H9 (cell line): ENCODE measurements at places on chromosomes 4 and X. TPM values are rescaled to one million over a fixed set of nuclear protein-coding genes. Genes with fewer than 3 reads are reported as not detected.

GRCh38 chr4:111954550-111954949 lies 190.7 kb upstream of the FAM241A start:
- H3K27me3 ChIP-seq: no peaks in the 10 kb centered on the region
- DNase-seq: no peak
- H3K4me3 ChIP-seq: no peak overlapping the region
- H3K27ac ChIP-seq: no peak overlapping the region
- H3K4me1 ChIP-seq: no peaks in the 10 kb centered on the region
- H3K36me3 ChIP-seq: peaks cover 7% of the 10 kb centered on the region; the same call in 1 of the 3 replicates

GRCh38 chr4:45442466-45442865 lies 681.4 kb downstream of the GABRG1 start:
- no peaks in the 10 kb centered on the region for H3K27me3 ChIP-seq
- H3K4me3 ChIP-seq: no peak overlapping the region
- H3K27ac ChIP-seq: no peak overlapping the region
- H3K4me1 ChIP-seq: no peaks in the 10 kb centered on the region; the same call in 1 of the 2 replicates
- no peak for DNase-seq

- no peak overlapping the region for H3K4me3 ChIP-seq
- H3K36me3 ChIP-seq: peaks cover 6% of the 10 kb centered on the region; the same call in 2 of the 3 replicates
- H3K27me3 ChIP-seq: no peaks in the 10 kb centered on the region
- DNase-seq: no peak
Observed at GRCh38 chrX:20181598-20182329, 40.1 kb upstream of the EIF1AX start.

- H3K4me1 ChIP-seq: peaks cover 2% of the 10 kb centered on the region; the same call in 1 of the 2 replicates
- H3K4me3 ChIP-seq: no peak overlapping the region
- no peaks in the 10 kb centered on the region for H3K36me3 ChIP-seq
- no peak overlapping the region for H3K27ac ChIP-seq
Observed at GRCh38 chr4:15651676-15652075, 3.5 kb downstream of the FBXL5 start.

DNA sequence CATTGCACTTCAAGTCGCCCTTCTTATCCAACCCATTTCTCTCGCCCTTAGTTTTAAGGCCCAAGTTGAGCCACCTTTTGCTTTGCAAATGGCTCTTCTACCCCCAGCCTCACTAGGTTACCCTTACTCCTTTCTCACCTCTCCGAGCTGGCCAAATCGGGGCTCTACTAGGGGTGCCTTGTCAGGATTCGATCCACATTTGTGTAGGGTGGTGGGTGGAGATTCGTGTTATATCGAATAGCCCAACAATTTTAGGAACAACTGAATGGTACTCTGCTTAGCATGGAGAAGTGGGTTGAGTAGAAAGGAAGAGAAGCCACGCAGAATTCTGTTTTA lies 3.5 kb downstream of the SLIT2 start:
- DNase-seq: no peak
- no peak overlapping the region for H3K27ac ChIP-seq
- H3K36me3 ChIP-seq: no peaks in the 10 kb centered on the region; the same call in 1 of the 3 replicates
- peak overlapping the region; percentile 73 for H3K4me3 ChIP-seq
- H3K27me3 ChIP-seq: peaks cover 44% of the 10 kb centered on the region

DNA sequence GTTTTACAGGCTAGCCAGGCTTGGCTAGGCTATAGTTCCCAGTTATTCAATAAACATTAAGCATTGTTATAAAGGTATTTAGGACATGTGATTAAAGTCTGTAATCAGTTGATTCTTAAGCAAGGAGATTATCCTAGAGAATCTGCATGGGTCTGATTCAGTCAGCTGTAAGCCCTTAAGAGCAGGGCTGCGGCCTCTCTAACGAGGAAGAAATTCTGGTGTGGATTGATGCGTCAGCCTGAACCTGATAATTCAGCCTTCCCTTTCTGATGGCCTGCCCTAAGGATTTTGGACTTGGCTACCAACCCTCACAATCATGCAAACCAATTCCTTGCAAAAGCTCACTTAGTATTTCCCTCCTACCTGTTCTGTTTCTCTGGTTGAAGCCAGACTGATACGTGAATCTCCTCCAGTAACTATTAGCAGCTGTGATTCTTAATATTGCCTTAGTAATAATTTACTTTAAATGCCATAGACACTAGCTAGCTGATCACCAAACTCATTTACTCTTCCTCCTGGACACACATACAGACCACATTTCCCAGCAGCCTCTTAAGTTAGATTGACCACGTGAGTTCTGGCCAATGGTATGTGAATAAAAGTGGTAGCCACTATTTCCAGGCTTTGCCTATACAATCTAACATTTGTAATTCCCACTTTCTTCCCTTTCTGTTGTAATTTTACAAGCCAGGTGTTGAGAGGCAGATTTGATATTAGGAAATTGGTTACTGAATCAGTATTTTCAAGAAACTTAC lies 678.0 kb upstream of the INTU start:
- H3K36me3 ChIP-seq: peaks cover 3% of the 10 kb centered on the region; the same call in 1 of the 3 replicates
- no peak overlapping the region for H3K4me3 ChIP-seq
- H3K27me3 ChIP-seq: no peaks in the 10 kb centered on the region

GRCh38 chrX:126701380-126701779 lies 118.1 kb upstream of the PRR32 start:
- no peak overlapping the region for H3K4me3 ChIP-seq
- DNase-seq: no peak
- H3K4me1 ChIP-seq: no peaks in the 10 kb centered on the region
- no peaks in the 10 kb centered on the region for H3K36me3 ChIP-seq

- H3K4me1 ChIP-seq: no peaks in the 10 kb centered on the region
- H3K27me3 ChIP-seq: no peaks in the 10 kb centered on the region
- H3K36me3 ChIP-seq: peaks cover 59% of the 10 kb centered on the region
- DNase-seq: no peak
- no peak overlapping the region for H3K4me3 ChIP-seq
- no peak overlapping the region for H3K27ac ChIP-seq
Observed at GRCh38 chr4:88033309-88033708, 25.9 kb downstream of the PKD2 start.

DNA sequence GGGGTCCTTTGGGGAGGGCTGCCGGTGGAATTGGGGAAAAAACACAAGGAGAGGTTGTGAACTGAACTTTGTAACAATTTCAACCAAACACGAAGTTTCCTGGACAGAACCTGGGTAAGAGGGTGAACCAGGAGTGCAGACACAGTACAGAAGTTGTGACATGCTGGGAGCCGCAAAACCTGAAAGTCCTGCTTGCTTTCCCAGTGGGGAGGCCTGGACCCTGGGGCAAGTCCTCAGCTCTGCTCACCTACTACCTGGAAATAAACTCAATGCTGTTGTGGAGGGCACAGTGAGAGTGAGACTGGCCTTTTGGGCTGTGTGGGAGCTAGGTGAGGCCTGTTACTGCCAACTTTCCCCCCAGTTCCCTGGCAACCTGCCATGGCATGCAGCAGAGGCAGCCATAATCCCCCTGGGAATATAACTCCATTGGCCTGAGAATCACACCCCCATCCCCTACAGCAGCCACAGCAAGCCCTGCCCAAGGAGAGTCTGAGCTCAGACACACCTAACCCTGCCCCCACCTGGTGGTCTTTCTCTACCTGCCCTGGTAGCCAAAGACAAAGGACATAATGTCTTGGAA lies 162.8 kb downstream of the THOC2 start:
- no peak overlapping the region for H3K4me3 ChIP-seq
- H3K36me3 ChIP-seq: peaks cover 11% of the 10 kb centered on the region; the same call in 1 of the 2 replicates
- DNase-seq: no peak
- H3K4me1 ChIP-seq: no peaks in the 10 kb centered on the region

GRCh38 chrX:82230013-82230412 lies 1028.1 kb downstream of the SH3BGRL start:
- no peak overlapping the region for H3K27ac ChIP-seq
- peaks cover 3% of the 10 kb centered on the region for H3K36me3 ChIP-seq
- H3K27me3 ChIP-seq: no peaks in the 10 kb centered on the region
- no peaks in the 10 kb centered on the region for H3K4me1 ChIP-seq

DNA sequence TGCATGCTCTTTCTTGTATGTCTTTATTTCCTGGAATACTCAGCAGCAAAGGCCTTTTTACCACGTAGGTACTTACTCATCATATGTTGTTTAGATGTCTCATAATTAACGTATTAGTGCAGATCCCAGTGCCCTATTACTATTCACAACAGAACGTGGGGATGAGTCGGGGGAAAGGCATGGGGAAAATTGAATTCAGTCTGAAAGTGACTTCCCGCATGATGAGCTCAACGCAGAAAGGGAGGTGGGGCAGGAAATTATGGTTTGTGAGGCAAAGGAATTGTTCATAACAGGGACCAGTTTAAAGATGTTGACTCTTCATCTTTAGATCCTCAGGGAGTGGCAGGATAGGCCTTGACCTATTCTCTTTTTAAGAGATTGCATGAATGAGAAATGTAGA lies 2.0 kb upstream of the TMPRSS11D start:
- H3K27ac ChIP-seq: no peak overlapping the region
- no peak for DNase-seq
- no peaks in the 10 kb centered on the region for H3K36me3 ChIP-seq
- no peaks in the 10 kb centered on the region for H3K4me1 ChIP-seq
- H3K4me3 ChIP-seq: no peak overlapping the region
- H3K27me3 ChIP-seq: no peaks in the 10 kb centered on the region

GRCh38 chr4:110165382-110166286 lies 32.8 kb downstream of the ELOVL6 start:
- H3K4me1 ChIP-seq: no peaks in the 10 kb centered on the region
- DNase-seq: no peak
- no peaks in the 10 kb centered on the region for H3K27me3 ChIP-seq

GRCh38 chr4:10732235-10732913 lies 47.8 kb upstream of the CLNK start:
- no peaks in the 10 kb centered on the region for H3K4me1 ChIP-seq
- H3K4me3 ChIP-seq: no peak overlapping the region
- no peak for DNase-seq

DNA sequence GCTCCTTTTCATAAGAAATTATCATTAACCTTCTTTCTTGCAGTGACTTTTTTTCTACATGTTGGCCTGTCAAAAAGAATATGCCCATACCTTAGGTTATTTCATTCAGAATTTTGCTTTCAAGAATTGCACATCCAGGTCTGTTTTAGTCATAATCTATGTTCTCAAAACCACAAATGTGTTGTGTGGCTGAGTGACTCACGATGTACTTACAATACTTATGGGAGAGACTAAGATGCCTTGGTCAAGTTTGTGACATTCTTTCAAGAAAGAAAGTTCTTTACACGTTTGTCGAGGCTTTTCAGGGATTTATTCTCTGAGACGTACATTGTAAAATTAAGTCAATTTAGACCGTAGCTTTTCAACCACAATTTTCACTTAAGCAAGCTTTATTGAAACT lies 396.7 kb downstream of the FSTL5 start:
- H3K27ac ChIP-seq: no peak overlapping the region
- DNase-seq: no peak
- no peaks in the 10 kb centered on the region for H3K36me3 ChIP-seq
- H3K4me1 ChIP-seq: no peaks in the 10 kb centered on the region
- H3K4me3 ChIP-seq: no peak overlapping the region

GRCh38 chr4:135274416-135274815 lies 1072.8 kb upstream of the PABPC4L start:
- H3K4me1 ChIP-seq: no peaks in the 10 kb centered on the region
- H3K27me3 ChIP-seq: no peaks in the 10 kb centered on the region; the same call in 1 of the 2 replicates
- no peaks in the 10 kb centered on the region for H3K36me3 ChIP-seq
- DNase-seq: no peak
- no peak overlapping the region for H3K4me3 ChIP-seq

GRCh38 chr4:173538148-173538908 lies 8.3 kb upstream of the HAND2 start:
- DNase-seq: no peak
- peak overlapping the region; percentile 74 for H3K4me3 ChIP-seq
- H3K27ac ChIP-seq: no peak overlapping the region
- H3K4me1 ChIP-seq: no peaks in the 10 kb centered on the region
- H3K36me3 ChIP-seq: no peaks in the 10 kb centered on the region

GRCh38 chrX:118577041-118577440 lies 81.4 kb downstream of the DOCK11 start:
- no peaks in the 10 kb centered on the region for H3K27me3 ChIP-seq
- no peak overlapping the region for H3K27ac ChIP-seq
- peaks cover 4% of the 10 kb centered on the region for H3K36me3 ChIP-seq
- no peak overlapping the region for H3K4me3 ChIP-seq
- no peak for DNase-seq

DNA sequence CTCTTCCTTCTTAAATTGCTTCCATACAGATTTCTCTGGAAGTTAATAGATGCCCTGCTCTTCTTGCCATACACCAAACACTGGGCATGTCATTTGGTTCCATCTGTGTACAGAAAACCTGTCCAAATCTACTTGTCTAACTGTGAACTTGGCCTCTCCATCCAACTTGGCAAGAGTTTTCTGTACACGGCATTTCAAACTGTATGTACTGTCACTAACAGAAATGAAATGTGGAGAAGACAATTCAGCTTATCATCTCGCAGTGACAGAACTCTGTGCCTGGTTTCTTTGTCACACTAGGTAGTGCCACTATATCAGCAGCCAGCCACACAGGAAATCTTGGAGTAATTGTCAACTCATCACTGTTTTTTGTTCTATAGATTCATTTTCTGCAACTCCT lies 58.2 kb downstream of the CXXC4 start:
- H3K4me1 ChIP-seq: no peaks in the 10 kb centered on the region
- no peak overlapping the region for H3K4me3 ChIP-seq
- no peaks in the 10 kb centered on the region for H3K36me3 ChIP-seq
- no peak for DNase-seq

DNA sequence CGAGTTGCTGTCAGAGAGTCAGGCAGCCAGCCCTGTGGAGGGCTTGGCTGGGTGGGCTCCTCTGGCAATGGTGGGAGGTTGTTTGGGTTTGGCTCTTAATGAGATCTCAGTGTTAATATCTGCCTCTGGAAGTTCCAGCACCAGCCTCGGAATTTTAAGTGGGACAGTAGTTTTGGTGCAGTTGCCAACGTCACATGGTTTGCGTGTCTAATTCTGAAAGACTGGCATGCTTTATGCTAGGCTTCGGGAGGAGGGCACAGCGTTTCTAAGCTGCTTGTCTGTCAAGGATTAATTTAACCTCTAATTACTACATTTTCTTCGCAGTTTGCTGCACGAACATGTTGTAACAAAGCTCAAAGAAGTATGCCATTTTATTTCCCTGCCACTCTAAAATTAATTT lies 9.2 kb downstream of the MAMLD1 start:
- DNase-seq: no peak
- H3K36me3 ChIP-seq: no peaks in the 10 kb centered on the region; the same call in 2 of the 3 replicates
- no peaks in the 10 kb centered on the region; the same call in 1 of the 2 replicates for H3K27me3 ChIP-seq

DNA sequence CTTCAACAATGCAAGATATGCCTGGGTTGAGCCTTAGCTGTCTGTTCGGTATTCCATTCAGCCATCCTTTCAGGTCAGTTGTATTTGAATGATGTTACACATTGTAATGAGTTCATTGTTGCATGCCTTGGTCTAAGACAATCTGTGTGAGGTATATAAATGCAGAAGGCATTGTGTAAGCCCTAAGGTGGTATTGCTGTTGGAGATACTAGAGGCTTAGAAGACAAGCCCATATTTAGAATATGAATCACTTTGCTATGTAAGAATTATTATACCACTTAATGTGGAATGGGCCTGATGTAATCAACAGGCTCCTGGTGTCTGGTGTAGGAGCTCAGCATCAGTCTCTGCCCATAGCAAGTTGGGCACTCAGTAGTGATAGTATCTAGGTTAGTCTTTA lies 473.4 kb upstream of the GNPDA2 start:
- no peaks in the 10 kb centered on the region for H3K36me3 ChIP-seq
- H3K4me3 ChIP-seq: no peak overlapping the region
- no peak overlapping the region for H3K27ac ChIP-seq
- H3K27me3 ChIP-seq: no peaks in the 10 kb centered on the region
- no peaks in the 10 kb centered on the region for H3K4me1 ChIP-seq

The PDZD4 gene
- total RNA-seq: 110 and 118 TPM in 2 replicates

The NEIL3 gene
- 6.3 and 8.3 TPM in 2 replicates for total RNA-seq

The TRO gene
- total RNA-seq: 47.6 and 51.0 TPM in 2 replicates

The BANK1 gene
- total RNA-seq: 0.37 and 1.1 TPM in 2 replicates

The SLC10A7 gene
- total RNA-seq: 3.4 and 3.9 TPM in 2 replicates
